ENCODE measurements at places on chromosomes 2 and 18. TPM values are rescaled to one million over a fixed set of nuclear protein-coding genes. Genes with fewer than 3 reads are reported as not detected.

The UGT1A6 gene
- 0.05 TPM for total RNA-seq

GRCh38 chr2:179191110-179191509 is 73.5 kb downstream of the SESTD1 start:
- DNase-seq, result no peak

The CYS1 gene
- 5.9 TPM for total RNA-seq

DNA sequence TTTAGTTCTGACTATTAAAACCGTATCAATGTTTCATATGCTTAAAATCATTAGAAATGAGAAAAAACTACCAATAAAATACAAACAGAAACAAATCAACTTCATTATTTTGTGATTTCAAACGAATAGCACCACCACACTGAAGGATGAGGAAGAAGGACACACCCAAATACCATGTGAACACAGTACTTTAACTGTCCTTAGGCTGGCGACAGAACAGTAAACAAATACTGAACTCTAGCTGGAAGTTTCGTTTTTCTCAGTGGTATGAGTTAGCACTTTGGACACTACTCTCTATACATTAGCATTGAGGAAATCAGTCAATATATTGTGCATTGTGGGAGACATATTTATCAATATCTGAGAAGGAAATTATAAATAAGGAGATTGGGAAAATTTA is 202.4 kb upstream of the AGAP1 start:
- DNase-seq, result no peak

- DNase-seq, result no peak
Measured at GRCh38 chr2:31256611-31257382, 22.8 kb downstream of the EHD3 start.

GRCh38 chr2:10495988-10496313 is 47.8 kb upstream of the ODC1 start:
- DNase-seq, result no peak

DNA sequence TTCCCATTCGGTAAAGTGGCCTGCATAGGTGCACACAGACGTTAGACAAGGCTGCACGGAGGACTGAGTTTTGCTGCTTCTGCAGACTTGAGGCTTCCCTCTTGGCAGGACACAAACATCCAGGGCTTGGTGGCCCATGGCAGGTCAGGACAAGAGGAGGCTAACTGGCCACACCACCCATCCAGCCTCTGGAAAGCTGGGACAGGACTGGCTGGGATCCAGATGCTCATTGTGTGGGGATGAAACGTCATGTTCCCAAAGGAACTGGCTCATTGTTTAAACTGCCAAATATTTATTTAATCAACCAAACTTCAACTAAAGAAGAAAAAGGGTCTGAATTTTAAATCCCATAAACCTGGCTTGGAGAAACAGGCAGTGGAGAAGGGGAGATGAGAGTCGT is 239.1 kb upstream of the EPAS1 start:
- DNase-seq, result no peak

The VWC2L gene
- total RNA-seq, result not detected

The GKN2 gene
- 0.24 TPM for total RNA-seq

- DNase-seq, result no peak
Measured at GRCh38 chr2:86781363-86781762, 9.3 kb downstream of the CD8A start.

DNA sequence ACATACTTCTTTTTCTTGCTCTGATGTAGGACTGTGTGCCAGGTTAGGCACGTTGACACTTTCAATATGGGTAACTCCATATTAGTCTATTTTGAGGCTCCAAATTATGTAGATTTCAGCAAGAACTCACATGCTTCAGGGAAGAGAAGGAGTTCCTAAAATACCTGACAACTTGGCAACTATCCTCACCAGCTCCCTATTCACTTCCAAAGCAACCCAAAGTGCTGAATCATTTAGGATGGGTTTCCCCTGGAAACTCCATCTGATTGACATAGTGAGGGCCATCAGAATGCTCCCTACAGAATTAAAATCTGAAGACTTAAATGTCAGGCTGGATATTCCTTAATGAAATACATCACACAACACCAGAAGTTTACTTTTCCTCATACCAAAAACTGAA is 32.5 kb upstream of the NFU1 start:
- no peak for DNase-seq

Data from A172 (cell line).